ENCODE measurements at places on chromosomes 4 and X.

GRCh38 chr4:84750960-84751283 lies 168.0 kb downstream of the CDS1 start:
- DNase-seq: no peak

GRCh38 chrX:15471028-15471427 lies 22.1 kb downstream of the PIR start:
- DNase-seq: no peak

- DNase-seq: no peak
These were observed 564.5 kb downstream of the TRAM1L1 start for GRCh38 chr4:116520886-116521285.

GRCh38 chrX:2517055-2517454 lies 16.3 kb upstream of the DHRSX start:
- no peak for DNase-seq

DNA sequence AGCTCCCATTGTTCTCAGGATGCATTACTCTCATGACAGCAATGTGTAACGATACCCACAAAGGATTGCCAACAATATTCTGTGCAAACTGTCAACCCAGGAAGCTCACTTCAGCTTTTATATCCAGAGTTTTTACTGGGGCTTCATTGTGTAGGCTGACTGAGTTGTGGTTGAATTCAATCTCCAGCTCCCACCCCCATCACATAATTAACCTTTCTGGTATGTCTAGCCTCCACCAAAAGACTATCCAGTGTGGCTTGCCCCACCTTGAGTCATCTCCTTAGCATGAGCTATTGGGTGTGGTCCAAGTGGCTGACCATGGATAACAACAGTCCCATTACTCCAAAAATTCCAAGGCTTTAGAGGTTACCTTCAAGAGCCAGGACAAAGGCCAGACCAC lies 17.7 kb upstream of the TAB3 start:
- DNase-seq: no peak

GRCh38 chrX:48700951-48701653 lies 4.6 kb downstream of the SUV39H1 start:
- DNase-seq: no peak

DNA sequence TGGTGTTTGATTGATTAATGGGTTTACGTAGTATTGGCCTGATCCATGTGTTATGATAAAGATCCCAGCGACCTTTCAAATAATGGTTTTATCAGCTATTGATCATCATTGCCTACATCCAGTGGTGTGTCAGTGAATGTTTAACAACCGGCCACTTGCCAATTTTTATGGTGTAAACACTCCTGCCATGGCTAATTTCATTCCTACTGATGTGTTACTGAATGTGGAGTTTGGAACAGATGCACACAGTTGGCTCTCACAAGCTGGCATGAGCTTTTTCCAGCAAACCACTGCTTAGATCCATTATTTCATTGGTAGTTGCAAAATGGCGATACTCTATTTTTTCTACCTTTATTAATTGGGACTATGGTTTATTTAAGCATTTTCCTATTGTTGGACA lies 139.9 kb downstream of the REPS2 start:
- DNase-seq: no peak

GRCh38 chr4:48748949-48749596 lies 31.0 kb downstream of the FRYL start:
- no peak for DNase-seq

- no peak for DNase-seq
These were observed 49.3 kb upstream of the HMX1 start for GRCh38 chr4:8920969-8921368.

GRCh38 chr4:94871644-94872305 lies 114.0 kb downstream of the BMPR1B start:
- no peak for DNase-seq

GRCh38 chr4:17182888-17183287 lies 284.4 kb upstream of the LDB2 start:
- DNase-seq: no peak

DNA sequence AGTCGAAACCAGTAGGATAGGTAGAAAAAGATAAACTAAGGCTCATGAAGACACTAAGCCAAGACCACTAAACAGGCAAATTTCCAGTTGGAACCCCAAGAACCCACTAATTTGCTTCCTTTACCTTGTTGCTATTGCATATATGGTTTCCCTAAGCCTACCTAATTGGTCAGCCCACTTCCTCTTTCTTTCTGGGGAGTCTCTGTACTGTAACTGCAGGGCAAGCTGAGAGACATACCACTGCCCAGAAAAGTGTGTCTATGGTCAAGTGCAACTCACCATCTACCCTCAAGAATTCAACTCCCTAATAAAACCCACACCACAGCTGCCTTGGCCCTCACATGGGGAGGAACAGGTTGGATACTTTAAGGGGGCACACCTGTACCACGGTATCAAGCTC lies 28.6 kb downstream of the IDS start:
- DNase-seq: no peak

DNA sequence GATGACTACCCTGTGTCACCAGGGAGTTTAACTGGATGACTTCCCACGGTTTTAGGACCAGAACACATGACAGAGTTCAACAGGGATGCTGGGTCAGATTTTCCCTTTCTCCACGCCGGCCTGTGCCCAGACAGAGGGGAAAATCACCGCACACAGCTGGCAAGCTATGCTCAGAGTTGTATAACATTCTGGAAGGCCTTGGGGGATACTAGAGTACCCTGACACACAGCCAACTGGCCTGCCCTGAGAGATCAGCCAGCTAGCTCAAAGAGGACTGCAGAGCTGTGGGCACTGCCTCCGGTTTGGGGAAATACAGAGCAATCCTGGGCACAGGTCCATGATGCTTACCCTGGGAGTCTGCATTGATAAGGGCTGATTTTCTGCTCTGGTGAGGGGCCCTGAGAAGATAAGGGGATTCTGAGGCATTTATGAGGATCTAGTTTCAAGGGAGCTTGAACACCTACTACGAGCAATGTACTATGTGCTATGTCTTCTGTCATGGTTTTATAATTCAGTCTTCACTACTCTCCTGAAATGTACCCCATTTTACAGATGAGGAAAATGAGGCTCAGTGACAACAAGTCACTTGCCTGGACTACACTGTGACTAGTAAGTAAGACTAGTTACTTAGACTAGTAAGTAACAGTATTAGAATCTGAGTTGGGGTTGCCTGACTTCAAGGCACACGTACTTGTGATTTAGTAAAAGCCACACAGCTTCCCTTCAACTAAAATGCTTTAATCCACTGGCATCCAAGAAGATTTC lies 14.7 kb downstream of the C4orf54 start:
- DNase-seq: no peak

GRCh38 chrX:42751573-42751972 lies 26.4 kb downstream of the PPP1R2C start:
- no peak for DNase-seq

GRCh38 chr4:53916431-53916889 lies 147.9 kb downstream of the CHIC2 start:
- DNase-seq: no peak

GRCh38 chr4:11847167-11847566 lies 418.5 kb upstream of the HS3ST1 start:
- no peak for DNase-seq

DNA sequence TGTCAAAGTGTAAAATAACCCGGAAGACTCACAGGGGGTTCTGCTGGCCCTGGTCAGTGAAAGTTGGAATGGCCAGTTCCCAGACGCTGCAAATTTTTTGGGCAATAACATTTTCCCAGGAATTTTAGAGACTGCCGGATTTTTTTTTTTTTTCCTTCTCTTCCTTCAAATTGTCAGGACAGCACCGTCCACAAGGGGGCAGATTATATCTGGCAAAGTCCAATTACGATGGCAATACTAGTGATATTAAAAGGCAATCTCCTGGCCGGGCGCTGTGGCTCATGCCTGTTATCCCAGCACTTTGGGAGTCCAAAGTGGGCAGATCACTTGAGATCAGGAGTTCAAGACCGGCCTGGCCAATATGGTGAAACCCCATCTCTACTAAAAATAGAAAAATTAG lies 20.5 kb downstream of the SLC25A5 start:
- DNase-seq: no peak

GRCh38 chr4:157550028-157550427 lies 329.5 kb downstream of the GRIA2 start:
- no peak for DNase-seq

DNA sequence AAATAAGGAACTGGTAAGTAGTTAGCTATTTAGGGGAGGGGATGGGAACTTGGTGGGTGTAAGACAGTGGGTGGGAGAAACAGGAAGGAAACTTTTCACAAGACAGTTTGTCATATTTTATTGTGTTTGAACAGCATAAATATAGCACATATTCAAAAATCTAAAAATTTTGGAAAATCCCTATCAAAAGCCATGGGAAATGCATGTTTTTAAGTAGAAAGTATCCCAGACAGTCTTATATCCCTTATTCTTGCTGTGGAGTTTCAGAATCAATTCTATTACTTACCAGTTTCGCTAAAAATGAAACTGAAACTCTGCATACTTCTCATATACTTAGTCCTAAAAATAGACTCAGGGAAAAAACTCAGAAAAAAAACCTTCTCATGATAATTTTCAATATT lies 22.3 kb upstream of the RASGEF1B start:
- DNase-seq: no peak

- no peak for DNase-seq
These were observed 124.9 kb downstream of the RELL1 start for GRCh38 chr4:37561196-37561802.

DNA sequence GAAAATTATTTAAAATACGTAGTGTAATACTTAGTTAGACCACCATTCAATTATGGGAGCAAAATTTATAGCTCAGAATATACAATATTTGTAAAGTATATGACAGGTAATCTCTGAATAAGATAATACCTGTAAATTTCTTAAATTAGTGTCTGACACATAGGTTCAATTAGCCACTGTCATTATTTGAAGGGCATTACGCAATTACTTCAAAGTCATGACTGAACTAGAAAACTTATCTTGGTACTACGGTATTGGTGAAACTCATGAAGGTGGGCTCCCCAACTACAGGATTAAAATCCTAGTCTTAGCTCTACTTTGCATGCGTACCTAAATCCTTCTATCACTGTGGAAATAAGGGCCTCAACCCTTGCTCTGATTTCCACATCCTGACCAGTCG lies 860.7 kb downstream of the PCDH19 start:
- no peak for DNase-seq

- no peak for DNase-seq
These were observed 11.5 kb downstream of the RASGEF1B start for GRCh38 chr4:81460191-81460701.

- DNase-seq: no peak
These were observed 237.3 kb downstream of the AR start for GRCh38 chrX:67781132-67781531.

GRCh38 chr4:11312389-11312788 lies 116.3 kb downstream of the HS3ST1 start:
- DNase-seq: no peak

DNA sequence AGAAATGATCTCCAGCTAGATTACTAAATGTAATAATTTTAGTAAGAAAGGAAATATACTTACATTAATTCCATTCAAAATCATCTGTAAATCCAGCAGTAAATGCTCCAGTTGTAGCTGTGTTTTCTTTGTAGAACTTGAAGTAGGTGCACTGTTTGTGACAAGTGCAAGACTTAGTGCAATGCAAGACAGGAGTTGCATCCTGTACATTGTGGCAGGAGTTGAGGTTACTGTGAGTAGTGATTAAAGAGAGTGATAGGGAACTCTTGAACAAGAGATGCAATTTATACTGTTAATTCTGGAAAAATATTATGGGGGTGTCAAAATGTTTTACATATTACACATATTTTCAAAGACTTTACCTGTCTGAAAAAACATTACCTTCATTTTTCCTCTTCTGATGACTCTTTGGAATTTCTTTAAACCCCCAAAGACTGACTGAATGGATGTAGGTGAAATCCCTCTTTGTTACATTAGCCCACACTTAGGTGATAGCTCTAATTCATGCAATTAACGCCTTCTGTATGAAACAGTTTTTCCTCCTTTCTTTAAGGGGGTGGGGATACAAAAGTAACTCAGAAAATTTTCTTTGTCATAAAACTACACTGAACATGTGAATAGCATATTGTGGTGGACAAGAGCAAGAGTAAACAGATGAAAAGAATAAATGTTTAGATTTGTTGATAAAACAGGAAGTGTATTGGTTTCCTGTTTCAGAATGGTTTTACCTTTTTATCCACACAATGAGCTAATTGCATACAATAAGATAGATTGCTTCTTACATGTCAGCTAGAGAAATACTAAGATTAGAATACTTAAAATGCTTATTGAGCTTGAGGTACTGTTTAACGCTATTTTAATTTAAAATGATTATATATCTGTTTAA lies at the start of gene IL2:
Gene IL2, minus strand, starts transcription at position 495 of the 886 bp plus-strand sequence. Its CDS starts 285 bp downstream, at position 210.
- no peak for DNase-seq

GRCh38 chrX:63785708-63786040 lies 660 bp upstream of the ARHGEF9 start:
- no peak for DNase-seq

GRCh38 chr4:14400307-14400706 lies 602.0 kb upstream of the CPEB2 start:
- DNase-seq: no peak

DNA sequence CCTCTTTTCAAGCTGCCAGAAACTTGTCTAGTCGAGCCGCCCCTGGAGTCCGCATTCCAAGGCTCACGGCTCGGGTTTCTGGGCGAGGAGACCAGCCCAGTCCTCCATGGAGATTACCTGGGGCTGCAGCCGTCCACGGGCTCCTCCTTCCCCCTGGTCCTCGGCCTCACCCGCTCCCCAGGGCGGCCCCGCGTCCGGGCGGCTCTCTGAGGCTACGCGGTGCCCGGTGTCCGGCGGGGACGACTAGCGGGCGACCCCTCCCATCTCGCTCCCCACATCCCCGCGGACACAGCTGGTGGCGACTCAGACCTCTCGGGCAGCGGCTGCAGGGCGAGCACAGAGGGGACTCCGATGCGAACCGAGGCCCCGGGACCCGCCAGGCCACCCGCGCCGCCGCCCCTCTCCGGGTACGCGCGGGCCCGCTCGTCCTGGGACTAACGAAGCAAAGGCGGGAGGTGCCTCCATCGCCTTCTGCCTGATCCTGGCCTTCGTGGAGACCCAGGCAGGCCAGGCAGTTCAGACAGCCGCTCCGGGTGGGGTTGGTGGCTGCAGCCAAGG lies 159.4 kb downstream of the TRAM1L1 start:
- DNase-seq: no peak

DNA sequence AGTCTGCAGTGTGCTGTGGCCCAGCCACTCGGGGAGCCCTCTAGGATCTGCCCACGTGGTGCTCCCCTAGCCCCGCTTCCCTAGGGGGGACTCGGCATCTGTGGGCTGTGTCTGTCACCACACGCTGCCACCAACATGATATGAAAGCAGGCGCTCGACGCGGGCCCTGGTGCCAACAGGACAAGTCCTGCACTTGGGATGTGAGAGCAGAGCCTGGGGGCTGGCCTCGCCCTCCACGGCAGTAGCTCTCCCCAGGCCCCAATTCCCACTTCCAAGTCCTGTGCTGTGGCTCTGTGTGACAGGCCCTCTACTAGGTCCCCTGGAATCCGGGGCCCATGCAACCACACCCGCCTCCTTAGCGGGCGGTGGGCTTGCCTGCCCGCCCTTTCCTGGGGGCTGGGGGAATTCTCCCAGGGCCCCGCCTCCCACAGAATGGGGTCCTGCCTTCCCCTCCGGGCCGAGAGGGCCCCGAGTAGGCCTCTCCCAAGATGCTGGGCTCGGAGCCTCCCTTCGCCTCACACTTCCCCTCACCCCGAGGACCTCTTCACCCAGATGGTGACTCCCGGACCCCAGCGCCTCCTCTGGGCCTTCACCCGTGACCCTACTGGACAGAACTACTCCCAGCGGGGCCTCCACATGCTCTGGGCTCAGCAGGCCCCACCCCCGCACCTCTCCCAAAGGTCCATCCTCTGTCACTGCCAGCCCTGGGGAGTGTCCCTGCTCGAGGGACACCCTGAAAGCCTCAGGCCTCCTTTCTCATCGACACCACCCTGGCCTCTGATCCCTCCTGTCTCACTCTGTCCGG lies 11.2 kb downstream of the LRPAP1 start:
- DNase-seq: no peak

- DNase-seq: no peak
These were observed 48.9 kb upstream of the TEX13A start for GRCh38 chrX:105269386-105269785.

All from stimulated activated CD8-positive, alpha-beta memory T cell treated with anti-CD3 and anti-CD28 coated beads, Interleukin-12 subunit alpha, Interleukin-12 subunit beta, amount 100 ng/mL, for 1 hour (primary cell).